ENCODE measurements at places on chromosomes 6 and 20.

DNA sequence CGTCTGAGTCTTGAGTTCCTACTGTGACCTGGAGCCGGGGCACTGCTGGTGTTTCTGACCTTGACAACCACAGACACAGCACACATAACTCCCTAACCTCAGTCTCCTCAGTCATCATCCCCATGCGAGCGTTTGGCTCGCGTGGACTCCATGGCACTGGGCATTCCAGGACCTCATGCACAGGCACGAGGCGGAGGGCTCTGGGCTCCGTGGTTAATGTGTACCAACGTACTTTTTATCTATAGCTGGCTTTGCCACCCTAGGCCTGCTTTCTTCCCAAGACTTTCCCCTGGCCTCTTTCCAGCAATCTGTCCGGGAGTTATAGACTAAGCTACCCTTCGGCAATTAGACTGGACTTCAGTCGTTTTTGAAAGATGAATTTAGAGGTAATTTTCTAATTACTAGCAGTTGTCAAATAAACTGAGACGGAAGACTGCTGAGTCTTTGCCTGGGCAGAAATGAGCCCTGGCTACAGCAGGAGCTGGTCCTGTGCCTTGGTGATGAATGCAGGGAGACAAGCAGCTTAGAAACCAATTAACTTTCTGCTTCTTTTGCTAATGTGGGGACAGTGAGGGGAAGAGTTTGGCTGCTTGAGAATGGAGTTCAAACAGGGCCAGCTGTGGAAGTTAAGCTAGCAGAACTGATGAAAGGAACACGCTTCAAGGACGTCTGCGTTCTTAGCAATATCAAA is 16.1 kb upstream of the CTCFL start:
- DNase-seq: no peak

- no peak for DNase-seq
Observed at GRCh38 chr6:126268092-126268491, 71.8 kb upstream of the CENPW start.

DNA sequence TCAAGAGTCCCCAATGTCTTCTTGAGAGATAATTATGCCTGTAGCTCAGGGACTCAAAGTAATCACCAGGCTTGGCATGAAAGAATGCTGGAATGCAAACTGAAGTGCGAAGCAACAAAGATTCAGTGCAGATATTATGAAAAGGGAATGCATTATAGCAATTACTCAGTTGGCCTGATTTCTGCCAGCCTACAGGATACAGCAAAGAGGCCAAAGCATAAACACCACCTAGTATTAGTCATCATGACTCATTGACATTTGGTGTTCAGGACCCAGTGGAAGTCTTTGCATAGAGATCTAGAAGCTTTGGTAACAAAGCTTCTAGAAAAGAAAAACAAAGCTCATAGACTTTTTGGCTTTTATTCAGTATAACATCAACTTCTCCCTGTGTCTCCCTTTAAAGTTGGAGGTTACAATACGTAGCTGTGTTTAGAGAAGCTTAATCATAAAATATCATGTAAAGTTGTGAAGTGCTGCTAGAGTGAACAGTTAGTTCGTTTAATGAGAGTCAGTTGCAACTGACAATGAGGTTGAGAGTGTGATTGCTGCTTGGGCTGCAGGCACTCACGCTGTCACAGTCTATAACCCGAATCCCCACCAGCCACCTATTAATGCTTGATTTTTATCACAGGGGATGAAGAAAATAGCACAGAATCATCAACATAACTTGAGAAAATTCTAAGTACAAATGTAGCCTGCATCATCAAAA is 932.7 kb downstream of the TFAP2A start:
- DNase-seq: no peak

DNA sequence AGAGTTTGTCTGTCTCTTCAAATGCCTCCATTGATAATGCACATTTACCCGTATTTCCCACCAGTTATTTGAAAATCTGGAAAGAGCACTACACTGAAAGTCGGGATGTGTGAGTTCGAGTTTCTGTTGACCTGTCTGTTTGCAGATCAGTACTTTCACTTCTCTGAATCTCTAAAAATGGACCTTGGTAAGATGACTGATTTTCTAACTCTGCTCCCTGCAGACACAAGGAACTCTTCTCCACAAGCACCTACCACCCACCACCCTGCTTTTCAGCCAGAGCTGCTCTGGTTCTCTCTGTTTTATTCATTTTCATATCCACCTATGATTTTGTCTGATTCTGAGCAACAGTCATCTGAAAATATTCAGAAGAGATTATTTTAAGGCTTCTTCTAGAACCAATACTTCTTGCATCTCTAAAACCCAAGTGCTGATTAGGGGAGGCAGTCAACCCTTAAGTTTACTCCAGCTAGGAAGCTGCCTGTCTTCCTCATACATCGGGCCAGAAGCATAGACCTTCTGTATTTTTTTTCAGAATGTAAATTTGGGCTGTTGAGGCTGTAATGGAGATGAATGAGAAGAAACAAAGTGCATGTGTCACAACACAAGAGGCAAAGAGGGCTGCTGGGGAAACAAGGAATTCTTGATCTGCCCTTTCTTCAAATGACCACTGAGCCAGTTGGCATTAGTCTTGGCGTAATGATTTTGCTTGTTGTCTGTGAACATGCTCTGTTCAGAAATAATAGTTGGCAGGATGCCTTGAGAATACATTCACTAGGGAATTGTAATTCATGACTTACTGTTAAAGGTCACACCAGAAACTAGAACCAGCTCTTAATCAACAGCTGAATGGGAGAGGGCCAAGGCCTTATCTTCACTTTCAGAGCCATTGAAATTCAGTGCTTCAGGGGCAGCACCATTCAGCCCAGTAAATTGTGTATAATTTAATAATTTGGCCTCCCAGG is 85.4 kb upstream of the MYLIP start:
- DNase-seq: no peak

- DNase-seq: no peak
Observed at GRCh38 chr6:78020586-78020985, 367.7 kb downstream of the MEI4 start.

DNA sequence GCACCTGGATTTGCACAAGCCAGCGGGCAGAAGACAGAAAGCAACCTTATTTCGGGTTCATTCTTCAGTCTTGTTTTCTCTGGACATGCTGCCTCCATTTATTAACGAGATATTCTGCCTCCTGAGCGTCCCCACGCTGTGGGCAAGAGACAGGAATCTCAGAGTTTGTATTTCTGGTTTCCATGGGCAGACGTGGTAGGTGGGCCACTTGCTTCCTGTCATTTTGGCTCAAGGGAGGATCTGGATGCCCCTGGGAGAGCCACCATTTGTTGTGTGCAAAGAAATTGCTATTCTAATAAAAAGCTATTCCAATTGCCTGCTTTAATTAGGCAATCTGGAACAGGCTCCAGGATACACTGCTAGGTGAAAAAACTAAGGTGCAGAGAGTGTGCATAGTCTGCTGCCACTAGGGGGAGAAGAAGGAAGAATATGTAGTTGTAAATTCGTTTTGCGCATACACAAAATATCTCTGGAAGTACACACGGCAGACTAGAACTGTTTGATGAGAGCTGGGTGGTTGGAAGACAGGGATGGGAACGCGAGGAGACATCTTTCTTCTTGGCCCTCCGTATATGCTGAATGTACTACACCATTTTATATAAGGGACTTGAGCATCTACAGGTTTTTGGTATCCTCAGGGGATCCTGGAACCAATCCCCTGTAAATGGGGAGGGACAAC is 30.1 kb upstream of the SLC16A10 start:
- peak; percentile 24 for DNase-seq

- no peak for DNase-seq
Observed at GRCh38 chr6:43938178-43939105, 168.4 kb downstream of the VEGFA start.

DNA sequence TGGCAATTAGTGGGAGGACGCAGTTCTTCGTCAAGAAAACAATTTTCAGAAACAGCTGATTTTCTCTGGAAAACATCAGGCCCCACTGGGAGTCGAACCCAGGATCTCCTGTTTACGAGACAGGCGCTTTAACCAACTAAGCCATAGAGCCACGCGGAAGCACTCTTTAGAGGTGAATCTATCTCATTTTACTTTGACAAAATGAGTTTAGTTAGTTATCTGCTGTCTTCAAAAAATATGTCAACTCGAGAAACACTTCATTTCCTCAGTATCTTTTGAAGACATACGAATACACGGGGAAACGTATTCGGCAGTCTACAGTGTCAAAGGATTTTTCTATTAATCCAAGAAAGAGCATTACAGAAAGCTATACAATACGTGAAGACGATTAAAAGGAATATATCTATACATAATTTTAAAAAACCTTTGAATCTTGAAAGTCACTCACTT is 26.7 kb downstream of the GPX6 start:
- DNase-seq: no peak

DNA sequence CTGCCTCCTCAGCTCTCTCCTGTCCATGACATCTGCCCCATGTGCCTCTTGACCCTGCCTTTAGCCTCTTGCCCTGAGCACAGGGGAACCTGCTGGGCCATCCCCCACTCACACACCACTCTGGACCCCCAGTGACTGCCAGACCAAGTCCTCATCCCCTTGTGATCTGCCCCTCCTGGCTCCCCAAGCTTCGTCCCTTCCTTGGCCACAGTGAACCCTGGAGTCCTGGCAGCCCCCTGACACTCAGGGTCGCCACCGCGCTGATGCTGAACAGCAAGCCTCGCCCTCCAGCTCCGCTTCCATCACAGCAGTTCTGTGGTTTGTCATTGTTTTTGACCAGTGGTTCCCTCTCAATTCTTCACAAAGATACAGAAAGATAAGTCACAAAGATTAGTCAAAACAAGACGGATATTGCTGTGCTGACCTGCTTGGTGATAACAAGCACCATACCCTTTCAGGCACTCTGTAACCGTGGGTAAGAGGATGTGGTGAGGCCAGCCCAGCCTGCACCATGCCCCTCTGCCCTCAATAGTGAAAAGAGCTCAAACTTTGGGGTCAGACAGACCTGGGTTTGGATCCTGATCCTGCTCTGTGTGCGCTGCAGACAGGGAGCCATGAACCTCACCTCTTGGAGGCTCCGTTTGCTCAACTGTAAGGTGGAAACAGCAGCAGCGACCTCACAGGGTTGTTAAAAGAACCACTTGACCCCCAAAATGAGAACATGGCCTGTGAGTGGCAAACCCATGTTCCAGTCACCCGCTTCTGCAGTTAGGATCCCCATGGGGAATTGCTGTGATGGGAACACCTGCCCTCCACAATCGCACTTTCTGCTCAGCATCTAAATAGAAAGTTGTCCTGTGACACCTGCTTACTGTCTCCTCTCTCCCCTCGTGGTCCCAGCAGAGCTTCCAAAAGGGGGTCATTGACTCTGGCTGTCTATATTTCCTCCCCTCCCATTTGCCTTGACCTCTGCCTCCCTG is 114.5 kb downstream of the TOX2 start:
- DNase-seq: no peak

- DNase-seq: no peak
Observed at GRCh38 chr6:110529907-110530306, 53.5 kb upstream of the SLC22A16 start.

GRCh38 chr6:7691675-7692452 is 34.0 kb upstream of the BMP6 start:
- no peak for DNase-seq

DNA sequence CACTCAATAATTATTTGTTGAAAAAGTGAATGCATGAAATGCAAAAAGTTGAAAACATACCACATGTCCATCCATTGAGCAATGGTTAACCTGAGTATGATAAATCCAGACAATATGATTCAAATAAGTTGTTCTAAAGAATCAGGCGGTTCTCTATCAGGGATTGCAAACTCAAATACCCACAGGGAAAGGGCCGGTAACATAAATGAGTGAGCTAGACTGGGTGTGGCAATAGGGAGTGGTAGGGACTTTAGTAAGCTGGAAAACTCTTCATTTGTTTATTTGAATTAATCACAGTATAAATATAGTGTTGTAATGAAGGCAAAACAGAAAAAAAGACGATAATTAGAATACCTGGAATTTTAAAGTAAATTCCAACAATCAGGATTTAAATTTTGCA is 106.3 kb downstream of the BCAS1 start:
- DNase-seq: no peak

DNA sequence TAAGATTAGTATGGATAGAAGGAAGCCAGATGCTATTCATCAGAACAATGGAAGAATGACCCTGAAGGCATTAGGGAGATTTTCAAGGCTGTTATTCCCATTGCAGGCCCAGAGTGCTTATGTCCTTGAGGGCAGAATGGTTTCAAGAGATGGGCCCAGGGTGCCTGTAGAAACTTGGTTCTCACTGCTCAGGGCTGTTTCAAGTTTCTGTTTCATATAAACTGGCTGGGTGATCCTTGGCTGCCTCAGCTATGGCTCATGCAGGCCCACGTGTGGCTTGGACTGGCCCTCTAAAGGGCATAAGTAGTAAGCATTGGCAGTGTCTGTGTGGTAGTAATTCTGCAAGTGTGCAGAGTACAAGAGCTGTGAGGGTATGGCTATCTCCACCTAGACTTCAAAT is 540.9 kb upstream of the MAN1A1 start:
- DNase-seq: no peak

GRCh38 chr6:10033223-10033829 is 381.5 kb downstream of the TFAP2A start:
- peak; percentile 89 for DNase-seq

- DNase-seq: no peak
Observed at GRCh38 chr6:15417811-15418210, 171.9 kb downstream of the JARID2 start.

DNA sequence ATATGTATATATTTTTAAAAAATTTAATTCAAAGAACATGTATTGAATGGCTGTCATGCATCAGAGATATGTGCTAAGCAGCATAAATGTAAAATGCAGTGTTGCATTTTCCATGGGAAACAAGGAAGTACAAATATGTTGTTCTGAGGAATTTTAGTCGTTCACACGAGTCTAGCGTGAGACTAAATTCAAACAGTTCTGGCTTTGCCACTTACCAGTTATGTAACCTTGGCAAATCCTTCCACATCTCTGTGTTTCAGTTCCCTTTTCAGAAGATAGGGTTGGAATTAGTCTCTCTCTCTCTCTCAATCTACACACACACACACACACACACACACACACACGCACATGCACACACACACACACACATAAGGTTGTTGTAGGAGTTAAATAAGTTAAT is 305.4 kb downstream of the UTRN start:
- DNase-seq: no peak

- DNase-seq: no peak
Observed at GRCh38 chr20:31604567-31605030, 490 bp upstream of the ID1 start.

- no peak for DNase-seq
Observed at GRCh38 chr20:10853176-10853575, 179.4 kb upstream of the JAG1 start.

- no peak for DNase-seq
Observed at GRCh38 chr20:2760952-2761305, 39.5 kb downstream of the CPXM1 start.
